ENCODE measurements at places on chromosomes 7 and 10.

- no peak for DNase-seq
These were observed 37.3 kb downstream of the DCLRE1C start for GRCh38 chr10:14916600-14916999.

GRCh38 chr7:93515144-93515543, 59.4 kb downstream of the CALCR start:
- DNase-seq = no peak

DNA sequence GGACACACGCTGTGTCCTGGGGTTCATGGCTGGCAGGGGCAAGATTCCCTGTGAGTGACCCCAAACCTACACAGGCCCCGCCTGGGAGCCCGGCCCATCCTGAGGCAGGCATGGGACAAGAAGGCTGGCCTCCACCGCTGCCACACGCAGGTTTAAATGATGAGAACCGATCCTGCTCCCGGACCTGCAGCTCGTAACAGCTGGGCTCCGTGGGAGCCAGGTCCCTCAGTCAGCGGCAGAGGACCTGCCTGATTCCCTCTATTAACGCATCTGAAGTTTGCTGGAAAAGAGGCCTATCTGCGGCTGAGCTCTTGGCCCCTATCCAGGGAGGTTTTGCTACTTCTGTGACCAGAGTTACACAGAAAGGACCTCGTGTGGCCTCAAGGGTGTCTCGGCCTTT, 112.3 kb downstream of the VIPR2 start:
- DNase-seq = no peak

- DNase-seq = no peak
These were observed 260.8 kb upstream of the GRB10 start for GRCh38 chr7:51043461-51043860.

- peak; percentile 65 for DNase-seq
These were observed at the start of gene UPP1 for GRCh38 chr7:48089046-48090003. UPP1 (plus strand) TSS chr7:48089265; CDS start chr7:48094784, 5,519 bp downstream.

DNA sequence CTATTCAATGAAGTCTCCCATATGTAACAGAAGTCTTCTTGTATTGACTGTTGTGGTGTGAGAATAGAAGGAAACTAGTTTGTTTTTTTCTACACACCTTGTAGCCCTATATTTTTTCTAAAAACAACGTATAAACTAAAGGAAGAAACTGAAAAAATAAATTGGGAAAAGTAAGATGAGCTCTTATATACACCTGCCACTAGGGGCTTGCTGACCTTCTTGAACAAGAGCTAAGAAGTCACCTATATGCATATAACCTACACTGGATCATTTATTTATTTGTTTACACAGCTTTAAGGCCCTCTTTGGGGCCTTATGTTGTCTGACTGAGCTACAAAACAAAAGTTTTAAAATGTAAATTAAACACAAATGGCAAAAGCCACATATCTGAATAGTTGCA, 383.0 kb downstream of the HPSE2 start:
- no peak for DNase-seq

GRCh38 chr7:43653891-43654504, 71.1 kb downstream of the STK17A start:
- no peak for DNase-seq

DNA sequence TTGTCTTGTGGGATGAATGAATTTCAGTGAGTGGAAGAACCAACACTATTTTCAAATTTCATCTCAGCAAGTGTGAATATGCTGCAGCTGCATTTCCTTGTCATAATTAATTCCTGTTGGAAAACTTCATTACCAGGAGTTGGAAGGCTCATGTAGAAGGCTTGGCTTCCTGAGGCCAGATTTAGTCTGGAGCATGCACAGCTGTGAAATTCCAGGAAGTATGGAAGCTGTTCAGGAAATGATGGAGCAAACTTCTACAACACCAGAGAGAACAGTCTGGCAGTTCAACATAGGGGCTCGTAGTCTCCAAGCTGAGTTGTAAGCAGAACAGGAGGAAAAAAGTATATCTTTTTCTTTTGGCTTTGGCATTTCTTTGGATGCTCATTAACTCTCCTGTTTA, 1439.9 kb upstream of the CELF2 start:
- no peak for DNase-seq

DNA sequence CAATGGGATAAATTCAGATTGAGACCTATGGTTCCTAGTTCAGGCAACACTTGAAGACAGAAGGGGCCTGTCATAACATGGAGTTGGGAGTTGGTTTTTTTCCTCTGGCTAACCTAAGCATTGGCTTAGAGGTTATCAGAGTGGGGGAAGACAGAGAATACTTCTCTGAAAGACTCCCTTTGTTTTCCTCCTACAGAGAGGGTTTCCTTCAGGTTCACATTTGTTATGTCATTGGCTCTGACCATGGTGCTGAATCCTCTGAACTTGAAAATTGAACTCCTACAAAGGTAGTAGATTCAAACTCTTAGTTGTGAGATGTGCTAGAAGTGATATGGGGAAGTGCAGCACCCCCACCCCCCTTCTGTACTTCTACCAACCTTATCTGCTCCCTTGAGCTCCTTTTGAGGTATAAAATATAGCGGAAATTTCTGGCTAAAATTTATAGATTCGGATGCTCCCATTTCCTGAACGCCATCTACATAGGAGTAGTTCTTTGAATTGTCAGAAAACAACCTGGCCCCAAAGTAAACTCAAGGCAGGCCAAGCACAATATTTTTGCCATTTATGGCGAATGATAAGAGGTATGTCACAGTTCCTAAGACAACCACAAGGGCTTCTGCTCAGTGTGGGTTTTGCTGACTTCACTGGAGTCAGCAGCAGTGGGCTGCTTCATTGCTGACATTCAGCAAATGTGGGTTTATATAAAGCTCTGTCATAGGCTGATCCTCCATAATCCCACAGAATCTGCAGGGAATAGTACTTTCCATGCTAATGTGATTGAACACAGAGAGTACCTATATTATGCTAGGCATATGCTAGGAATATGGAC, 131.6 kb upstream of the KLF14 start:
- DNase-seq = peak; percentile 35

DNA sequence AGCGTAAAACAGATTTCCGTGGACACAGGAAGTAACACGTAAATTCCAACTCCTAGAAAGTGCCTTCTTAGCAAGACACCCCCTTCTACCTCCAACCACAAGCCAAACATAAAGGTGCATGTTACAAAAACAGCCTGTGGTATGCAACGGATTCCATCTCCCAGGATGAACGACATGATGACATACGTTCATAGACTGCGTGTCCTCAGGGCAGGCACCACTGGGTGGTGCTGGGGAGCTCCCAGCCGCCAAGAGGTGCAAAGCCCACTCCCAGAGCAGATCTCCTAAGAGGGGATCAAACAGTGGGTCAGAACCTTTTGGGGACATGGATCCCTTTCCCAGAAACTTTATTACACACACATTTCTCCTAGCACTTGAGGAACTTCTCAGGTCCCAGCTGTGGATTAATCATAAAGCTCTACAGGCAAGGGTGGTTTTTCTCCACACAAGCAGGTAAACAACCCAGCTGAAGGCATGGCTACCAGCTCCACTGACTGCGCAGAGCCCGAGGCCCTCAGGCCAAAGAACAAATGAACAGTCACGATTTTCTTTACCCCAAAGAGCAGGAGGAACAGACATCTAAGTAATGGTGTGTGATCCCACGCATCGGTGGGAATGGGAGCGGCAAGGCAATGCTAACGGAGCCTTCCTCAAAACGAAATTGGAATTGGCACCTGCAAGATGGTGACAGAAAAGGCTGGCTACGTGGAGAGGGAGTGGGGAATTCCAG, 13.8 kb downstream of the PSAP start:
- DNase-seq = no peak

DNA sequence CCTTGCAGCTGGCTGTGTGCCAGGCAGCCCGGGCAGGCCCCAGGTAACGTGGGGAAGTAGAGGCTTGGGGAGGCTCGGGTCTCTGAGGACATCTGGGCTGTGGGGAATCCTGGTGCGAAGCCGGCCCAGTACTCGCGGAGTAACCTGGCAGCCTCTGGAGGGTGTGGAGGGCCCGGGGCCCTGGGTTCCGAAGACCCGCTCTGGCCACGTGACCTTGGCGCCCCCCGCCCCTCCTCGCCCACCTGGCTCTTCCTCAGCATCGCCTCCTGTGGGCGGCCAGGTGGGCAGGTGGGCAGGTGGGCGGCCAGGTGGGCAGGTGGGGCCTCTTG, 143.1 kb downstream of the WDR37 start:
- no peak for DNase-seq

DNA sequence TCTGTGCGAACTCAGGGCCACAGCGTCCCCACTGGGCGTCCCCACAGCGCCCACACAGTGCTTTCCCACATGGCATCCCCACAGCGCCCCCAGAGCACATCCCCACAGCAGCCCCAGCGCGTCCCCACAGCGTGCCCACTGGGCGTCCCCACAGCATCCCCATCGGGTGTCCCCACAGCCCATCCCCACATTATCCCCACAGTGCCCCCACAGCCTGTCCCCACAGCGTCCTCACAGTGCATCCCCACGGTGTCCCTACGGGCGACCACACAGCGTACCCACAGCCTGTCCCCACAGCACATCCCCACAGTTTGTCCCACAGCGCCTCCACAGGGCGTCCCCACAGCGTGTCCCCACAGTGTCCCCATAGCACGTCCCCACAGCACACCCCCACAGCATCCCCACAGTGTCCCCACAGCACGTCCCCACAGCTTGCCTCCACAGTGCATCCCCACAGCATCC, 131.6 kb downstream of the ACTR3B start:
- DNase-seq = no peak

DNA sequence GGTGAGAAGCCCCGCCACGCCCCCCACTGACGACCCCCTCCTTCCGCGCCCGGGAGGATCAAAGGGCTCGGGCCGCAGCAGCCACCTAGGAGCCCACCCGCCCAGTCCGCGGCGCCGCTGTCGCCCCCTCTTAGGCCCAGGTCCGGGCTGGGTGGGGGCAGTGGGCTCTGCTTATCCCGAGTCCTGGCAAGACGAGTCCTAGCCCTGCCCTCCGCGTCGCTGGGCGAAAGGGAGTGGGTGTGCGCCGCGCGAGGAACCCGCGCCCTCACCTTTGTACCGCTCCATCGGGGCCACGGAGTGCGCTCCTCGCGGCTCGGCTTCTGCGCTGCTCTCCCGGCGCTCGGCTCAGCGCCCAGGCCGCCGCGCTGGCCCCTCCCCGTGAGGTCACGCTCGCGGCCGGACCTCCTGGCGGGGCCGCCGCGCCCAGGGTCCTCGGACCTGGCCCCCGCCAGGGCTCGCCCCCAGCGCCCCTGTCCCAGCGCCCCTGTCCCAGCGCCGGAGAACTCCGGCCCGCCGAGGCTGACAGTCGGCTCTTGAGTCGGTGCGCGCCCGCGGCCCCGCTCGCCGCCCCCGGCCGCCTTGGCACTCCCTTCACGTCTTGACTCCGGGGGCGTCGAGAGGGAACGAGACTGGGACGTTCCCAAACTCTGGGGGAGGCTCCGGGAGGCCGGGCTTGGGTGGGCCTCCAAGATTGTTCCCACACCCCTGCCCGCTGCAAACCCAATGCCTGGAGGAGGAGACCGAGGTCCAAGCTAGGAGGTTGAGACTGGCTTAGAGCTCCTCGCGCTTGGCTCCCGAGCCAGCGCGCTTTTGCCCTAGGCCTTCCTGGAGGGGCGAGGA, at the start of gene AFAP1L2:
TSS of gene AFAP1L2 (minus strand) at position 332 of the 840 bp plus-strand sequence. CDS start at position 285, 47 bp downstream.
- DNase-seq = peak; percentile 13

- no peak for DNase-seq
These were observed 482.1 kb downstream of the DNAJB6 start for GRCh38 chr7:157818701-157819454.

DNA sequence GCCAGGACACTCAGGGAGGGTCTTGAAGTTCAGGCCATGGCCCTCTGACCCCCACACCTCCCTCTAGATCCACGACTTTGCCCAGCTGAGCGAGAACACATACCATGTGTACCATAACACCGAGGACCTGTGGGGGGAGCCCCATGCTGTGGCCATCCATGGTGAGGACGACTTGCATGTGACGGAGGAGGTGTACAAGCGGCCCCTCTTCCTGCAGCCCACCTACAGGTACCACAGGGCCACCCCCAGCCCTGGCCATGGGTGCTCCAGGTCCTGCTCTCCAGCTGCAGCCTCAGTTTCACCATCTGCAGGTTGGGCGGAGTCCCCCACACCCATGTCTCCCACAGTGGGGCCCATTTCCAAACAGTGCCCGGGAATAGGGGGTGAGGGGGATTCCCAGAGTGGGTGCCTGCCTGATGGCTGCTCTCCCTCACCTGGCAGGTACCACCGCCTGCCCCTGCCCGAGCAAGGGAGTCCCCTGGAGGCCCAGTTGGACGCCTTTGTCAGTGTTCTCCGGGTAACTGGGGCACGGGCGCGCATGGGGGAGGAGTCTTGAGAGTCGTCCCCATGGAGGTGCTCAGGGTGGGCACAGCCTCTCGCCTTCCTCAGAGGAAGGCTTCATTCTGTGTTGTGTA, 54.1 kb downstream of the PALD1 start:
- DNase-seq = no peak

DNA sequence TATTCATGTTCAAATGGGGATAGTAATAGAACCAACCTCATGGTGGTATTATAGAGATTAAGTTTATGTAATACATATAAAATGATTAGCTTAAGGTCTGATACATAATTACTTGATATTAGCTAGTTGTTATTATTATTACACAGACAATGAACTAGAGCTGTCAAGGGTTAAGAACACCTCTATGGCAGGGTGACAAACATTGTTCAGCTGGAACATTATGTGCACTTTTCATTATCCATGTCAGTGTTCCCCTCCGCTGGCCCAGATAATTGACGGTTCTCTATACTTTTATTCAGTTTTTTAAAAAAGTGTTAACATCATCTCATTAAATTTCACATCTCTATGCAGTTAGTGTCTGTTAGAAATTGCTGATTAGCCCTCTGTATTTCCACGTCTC, 142.1 kb downstream of the CDK14 start:
- no peak for DNase-seq

- peak; percentile 55 for DNase-seq
These were observed 637 bp downstream of the HSPA14 start for GRCh38 chr10:14838582-14839304.

DNA sequence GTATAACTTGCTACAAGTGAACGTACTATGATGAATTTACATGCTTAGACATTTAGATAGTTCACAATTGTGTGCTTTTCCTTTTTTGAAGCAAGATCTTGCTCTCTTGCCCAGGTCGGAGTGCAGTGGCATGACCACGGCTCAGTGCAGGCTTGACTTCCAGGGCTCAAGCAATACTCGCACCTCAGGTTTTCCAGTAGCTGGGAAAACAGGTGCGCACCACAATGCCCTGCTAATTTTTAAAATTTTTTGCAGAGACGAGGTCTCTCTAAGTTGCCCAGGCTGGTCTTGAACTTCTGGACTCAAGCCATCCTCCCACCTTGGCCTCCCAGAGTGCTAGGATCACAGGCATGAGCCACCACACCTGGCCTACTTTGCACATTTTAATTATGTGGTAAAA, 1.8 kb downstream of the GPR15LG start:
- DNase-seq = no peak

DNA sequence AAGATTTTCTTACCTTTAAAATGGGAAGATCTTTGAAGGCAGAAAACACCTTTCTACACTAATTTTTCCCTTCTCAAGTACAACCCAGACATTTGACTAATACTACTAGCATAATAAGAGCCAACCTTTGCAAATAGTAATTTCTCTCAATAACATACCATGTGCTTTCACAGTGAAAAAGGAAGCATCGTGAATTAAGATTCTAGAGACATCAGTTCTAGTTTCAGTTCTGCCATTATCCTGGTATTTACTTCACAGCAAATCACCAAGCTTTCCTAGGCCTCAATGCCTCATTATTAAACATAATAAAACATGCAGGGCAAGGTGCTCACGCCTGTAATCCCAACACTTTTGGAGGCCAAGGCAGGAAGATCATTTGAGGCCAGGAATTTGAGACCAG, 24.9 kb downstream of the GSAP start:
- DNase-seq = no peak
